ENCODE measurements at places on chromosomes 11 and 22.

DNA sequence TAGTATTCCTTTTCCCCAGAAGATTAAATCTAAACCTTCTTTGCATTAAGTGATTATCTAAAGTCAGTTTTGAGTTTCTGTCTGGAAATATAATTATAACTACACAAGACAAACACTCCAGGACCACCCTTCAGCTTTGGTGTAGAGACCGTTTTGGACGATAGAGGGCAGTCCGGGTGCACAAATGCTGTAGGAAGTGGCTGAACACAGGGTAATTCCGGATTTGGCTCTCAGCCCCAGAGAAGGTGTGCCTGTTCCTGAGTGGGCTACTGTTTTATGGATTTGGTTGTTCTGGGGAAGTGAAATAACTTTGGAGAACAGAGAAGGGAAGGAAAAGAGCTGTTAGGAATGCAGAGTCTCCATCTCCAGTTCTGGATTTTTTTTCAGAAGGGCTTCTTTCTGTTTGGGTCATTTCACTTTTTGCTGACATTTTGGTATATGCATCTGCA lies 14.8 kb downstream of the EXT2 start:
- no peak for DNase-seq

- no peak for DNase-seq
Measured at GRCh38 chr11:122755409-122755808, 82.9 kb upstream of the CRTAM start.

GRCh38 chr11:103413266-103413888 lies 304.2 kb downstream of the DYNC2H1 start:
- no peak for DNase-seq

DNA sequence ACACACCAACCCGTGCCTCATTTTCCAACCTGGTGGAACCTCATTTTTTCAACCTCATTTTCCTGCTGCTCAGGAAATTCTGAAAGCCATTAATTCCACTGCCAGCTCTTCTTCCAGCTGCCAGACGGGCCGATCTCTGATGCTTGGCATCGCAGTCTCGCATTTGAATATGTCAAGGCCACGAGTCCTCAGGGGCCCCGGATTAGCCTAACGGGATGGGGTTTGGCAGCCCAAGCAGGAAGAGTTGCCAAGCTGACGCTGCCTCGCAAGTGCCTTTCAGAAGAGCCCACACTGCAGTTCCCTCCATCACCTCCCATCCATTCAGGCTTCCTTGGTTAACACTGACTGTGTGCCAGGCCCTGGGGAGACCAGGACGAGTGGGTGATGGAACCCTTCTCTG lies 8.7 kb downstream of the RASD2 start:
- DNase-seq = no peak
